Psoas muscle (tissue), 8 donors: ENCODE measurements at places on chromosomes 1 and 21.
A peak's percentile ranks its signal among the peaks of the same experiment; 100 is the strongest.

- no peak for DNase-seq
Observed at GRCh38 chr1:20626524-20626923, 6.7 kb upstream of the PINK1 start.

GRCh38 chr1:212402666-212403321, 11.9 kb downstream of the PACC1 start:
- no peak for DNase-seq

GRCh38 chr1:211258310-211258755, 833 bp upstream of the RCOR3 start:
- DNase-seq: peak; percentile 91

- no peak for DNase-seq
Observed at GRCh38 chr1:52186449-52186848, 44.6 kb downstream of the ZFYVE9 start.

GRCh38 chr21:32712043-32712442, 15.8 kb downstream of the SYNJ1 start:
- no peak for DNase-seq

- no peak for DNase-seq
Observed at GRCh38 chr1:225851805-225852204, 30.4 kb downstream of the TMEM63A start.

GRCh38 chr21:25313829-25314228, 293.5 kb downstream of the MRPL39 start:
- DNase-seq: no peak

DNA sequence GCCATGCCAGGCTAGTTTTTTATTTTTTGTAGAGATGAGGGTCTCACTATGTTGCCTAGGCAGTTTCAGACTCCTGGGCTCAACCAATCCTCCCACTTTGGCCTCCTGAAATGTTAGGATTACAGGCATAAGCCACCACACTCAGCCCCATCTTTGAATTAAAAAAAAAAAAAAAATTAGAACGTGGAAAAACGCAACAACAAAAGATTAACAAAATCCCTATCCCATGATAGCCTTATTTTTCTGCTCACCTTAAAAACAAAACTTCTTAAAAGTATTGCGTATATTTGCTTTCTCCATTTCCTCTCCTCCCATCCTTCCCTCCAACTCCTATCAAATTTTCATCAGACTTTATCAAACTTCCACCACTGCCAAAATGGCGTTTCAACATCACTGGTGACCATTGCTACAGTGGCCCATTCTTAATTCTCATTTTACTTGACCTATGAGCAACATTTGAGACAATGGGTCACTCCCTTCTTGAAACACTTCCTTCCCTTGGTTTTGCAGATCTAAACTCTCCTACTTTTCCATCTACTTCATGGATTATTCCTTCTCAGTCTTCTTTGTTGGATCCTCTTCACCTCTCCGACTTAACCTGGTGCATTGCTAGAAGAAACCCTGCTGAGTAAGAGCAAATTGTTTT, 579 bp upstream of the ZNF684 start:
- DNase-seq: no peak

DNA sequence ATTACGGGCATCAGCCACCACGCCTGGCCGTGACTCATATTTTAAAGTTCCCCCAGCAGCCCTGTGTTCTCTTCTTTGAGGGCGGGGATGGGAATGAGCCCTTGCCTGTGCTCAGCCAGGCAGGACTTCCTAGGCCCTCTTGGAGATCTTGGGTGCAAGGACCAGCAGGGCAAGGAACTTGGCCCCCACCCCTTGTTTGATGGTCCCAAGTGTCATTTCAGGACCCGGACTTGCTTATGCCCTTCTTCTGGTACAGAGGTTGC, 9.3 kb downstream of the RASSF5 start:
- DNase-seq: no peak

- DNase-seq: no peak
Observed at GRCh38 chr21:20943561-20943997, 54.6 kb upstream of the NCAM2 start.

GRCh38 chr1:111099289-111099688, 40.6 kb downstream of the DRAM2 start:
- DNase-seq: no peak

DNA sequence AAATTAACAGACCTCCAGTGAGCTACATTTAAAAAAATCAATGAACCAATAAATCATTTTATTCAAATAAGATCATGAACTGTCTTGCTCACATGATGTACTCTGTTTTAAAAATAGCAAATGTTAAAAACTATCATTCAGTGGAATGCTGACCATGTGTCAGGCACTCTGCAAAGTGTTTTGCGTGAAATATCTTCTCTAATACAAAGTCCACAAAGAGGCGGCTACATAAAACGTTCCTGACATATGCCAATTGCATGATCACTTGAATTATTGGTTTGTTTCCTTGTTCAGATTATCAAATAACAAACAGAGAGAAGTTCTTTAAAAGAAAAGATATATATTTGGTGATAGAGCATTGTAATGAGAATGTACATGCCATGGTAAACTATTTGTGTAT, 10.7 kb downstream of the FMO2 start:
- DNase-seq: no peak

GRCh38 chr1:226589008-226589733, 40.6 kb downstream of the STUM start:
- no peak for DNase-seq

- no peak for DNase-seq
Observed at GRCh38 chr1:111227851-111228747, 586 bp downstream of the CHI3L2 start.

DNA sequence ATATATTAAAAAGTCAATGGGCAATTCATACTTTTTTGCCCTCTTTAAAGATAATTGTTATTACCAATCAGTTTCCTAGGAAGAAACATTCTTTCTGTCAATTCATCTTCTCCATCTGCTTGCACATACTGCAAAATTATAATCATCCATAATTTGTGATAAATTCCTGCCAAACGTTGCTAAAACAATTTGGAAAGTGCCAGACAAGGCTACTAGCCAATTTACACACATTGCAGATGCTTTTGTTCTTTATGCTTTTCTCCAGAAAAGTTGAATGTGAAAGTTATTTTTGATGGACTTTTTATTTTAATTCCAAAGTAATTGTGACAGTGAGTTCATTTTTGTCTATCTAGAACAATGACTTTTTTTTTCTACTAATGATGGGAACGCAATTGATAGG, 992.8 kb upstream of the ADGRL2 start:
- DNase-seq: no peak

DNA sequence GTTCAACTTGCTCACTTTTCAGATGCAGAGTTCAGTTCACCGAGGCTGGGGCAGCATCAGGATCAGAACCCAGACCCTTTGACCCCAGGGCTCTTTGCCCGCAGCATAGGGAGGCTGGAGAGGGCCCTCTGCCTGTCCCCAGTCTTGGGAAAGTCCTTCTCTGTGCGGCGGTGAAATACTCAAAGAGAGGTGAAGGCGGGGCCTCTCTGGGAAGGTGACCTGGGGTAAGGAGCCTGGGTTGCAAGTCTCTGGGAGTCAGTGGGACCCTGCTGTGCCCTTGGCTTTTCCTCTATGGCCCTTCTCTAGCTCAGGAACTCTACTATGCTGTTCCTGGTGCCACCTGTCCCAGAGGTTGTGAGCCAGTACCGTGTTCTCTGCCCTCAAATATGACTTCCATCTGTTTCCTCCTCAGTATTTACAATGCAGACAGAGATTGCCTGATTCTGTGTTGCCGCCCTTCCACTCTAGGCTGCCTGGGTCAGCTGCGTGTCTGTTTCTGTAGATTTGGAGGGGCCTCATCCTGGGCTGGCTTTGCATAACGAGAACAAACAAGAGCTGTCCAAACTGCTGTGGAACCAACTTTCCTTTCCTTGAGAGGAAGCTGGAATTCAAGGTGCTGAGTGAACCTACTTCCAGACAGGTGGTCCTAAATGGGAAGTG, 18.7 kb upstream of the ZBTB21 start:
- no peak for DNase-seq

DNA sequence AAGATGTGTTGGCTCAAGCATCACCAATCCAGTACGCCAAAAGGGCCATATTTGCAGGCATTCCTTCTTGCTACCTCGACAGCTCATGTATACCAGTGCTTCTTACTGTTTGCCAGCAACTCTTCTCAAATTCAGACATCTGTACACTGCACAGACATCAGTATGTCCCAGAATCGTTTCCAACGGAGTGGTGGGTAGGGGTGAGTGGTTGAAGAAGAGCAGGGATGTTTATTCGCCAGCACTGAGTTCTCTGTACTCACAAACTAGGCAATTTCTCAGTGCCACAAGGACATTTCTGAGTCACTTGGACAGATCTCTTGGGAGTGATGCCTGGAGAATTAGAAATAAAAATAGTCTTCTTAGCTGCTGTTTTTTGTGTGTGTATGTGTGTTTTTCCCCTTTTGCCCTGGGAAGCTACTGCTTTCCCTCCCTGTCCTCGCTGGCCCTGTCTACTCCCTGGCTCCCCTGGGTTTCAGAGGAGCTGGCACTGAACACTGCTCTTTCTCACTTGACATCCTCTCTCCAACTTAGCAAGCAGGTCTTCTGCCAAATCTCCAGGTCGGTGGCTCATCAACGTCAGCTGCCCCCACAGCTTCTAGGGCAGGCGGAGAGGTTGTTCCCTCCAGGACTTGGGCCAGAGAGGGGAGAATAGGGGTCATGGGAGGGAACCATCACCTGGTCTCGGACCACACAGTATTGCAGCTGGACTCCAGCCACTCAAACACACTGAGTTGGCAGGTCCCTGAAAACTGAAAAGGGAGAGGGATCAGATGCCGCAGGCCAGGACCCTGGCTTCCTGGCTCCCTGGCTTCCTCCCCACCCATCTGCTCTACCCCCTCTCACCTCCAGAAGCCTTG, 90.5 kb downstream of the NMNAT2 start:
- DNase-seq: peak; percentile 68

- DNase-seq: no peak
Observed at GRCh38 chr1:32289256-32289655, 2.6 kb upstream of the HDAC1 start.

DNA sequence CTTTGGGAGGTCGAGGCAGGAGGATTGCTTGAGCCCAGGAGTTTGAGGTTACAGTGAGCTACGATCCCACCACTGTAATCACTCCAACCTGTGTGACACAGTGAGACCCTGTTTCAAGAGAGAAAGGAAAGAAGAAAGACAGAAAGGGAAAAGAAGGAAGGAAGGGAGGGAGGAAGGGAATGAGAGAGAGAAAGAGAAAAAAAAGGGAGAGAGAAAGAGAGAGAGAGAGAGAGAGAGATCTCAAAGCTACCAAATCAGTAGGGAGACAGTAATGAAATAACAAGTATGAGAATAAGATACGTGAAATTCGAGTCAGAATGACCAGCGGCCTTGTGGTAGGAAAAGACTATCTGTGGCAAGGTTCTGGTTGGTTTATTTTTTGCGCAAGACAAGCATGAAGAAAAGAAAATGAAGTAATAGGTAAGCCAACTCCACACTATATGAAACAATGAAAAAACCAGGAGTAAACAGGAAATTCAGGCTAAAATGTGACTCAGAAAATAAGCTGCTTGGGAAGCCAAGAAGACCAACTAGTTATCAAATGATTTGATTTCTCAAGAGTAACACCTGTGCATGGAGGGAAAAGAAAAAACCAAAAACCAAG, 8.9 kb downstream of the MTF1 start:
- no peak for DNase-seq

DNA sequence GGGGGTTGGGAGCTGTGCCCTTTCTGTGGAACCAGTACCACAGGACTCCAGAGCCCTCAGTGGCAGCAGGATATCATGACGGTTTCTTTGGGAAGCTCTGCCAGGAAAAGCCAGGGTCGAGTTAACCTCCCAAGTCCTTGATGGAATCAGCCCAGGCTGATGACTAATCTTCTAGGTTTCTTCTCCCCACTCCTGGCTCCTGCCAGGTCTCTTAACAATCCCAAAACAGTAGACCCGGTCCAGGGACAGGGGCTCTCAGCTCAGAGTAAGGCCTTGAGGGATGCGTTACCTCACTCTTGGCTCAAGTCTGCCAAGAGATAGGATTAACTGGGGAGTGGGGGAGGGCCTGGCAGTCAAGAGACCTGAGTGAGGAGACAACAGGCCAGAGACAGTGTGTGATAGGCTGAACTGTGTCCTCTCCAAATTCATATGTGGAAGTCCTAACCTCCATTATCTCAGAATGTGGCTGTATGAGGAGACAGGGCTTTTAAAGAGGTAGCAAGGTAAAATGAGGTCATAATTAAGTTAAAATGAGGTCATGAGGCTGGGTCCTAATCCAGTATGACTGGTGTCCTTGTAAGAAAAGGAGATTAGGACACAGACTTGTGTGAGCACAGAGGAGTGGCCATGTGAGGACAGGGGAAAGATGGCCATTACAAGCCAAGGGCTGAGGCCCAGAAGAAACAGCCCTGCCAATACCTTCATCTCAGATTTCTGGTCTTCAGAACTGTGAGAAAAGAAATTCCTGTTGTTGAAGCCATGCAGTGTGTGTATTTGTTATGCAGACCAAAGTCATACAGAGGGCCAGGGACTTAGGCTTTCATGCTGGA, 95.0 kb downstream of the BEND5 start:
- DNase-seq: no peak

DNA sequence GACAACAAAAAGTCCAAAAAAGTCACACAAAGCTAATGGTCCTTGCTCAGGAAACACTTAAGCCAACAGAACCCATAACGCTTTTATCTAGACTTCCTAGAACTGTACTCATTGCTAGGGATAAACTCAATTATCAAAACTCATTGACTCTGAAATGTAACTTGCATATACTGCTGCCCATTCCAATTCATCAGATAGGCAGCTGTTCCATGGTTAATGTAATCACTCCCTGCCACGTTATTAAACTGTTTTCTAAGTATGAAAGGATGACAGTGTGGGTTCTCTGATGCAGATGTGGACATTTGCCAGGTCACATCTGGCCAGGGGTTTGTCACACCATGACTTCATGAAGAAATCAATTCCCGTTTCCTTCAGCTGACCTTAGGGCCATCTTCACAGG, 30.3 kb upstream of the DNAJC11 start:
- DNase-seq: no peak

DNA sequence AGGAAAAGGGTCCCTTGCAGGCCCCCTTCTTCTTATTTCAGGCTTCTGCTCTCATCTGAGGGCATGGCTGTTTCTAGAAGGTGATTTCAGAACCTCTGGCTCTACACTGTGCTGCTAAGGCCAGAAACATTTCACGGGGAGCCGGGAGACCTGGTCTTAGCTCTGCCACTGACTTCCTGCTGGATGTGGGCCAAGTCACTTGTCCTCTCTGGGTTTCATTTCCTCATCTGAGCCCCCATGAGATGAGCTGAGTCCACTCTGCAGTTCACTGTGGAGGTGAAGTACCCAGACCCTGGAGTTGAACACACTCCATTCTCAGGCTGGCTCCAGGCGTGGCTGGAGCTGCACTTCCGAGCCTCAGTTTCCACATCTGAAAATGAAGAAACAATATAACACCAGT, 2.1 kb downstream of the PADI1 start:
- peak; percentile 48 for DNase-seq

- DNase-seq: no peak
Observed at GRCh38 chr1:95850165-95850649, 616.2 kb downstream of the RWDD3 start.

GRCh38 chr1:164785841-164786534, 227.0 kb downstream of the PBX1 start:
- DNase-seq: no peak

DNA sequence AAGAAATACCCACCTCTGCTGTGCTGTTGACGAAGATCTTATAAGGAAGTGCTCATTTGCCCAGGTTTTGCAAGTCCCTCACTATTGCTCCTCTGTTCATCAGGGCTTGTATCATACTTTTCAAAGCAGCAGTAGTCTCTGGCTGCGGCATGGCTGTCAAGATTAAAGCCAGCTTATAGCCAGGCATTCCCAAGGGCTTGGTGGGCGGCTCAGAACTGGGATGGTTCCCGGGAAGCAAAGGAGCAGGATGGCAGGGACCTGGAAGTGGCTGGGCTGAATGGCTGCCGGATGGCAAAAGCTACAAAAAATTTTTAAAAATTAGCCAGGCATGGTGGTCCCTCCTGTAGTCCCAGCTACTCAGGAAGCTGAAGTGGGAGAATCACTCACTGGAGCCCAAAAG, 16.7 kb upstream of the SH3BGRL3 start:
- DNase-seq: no peak
